ENCODE measurements at places on chromosomes 4 and X.

DNA sequence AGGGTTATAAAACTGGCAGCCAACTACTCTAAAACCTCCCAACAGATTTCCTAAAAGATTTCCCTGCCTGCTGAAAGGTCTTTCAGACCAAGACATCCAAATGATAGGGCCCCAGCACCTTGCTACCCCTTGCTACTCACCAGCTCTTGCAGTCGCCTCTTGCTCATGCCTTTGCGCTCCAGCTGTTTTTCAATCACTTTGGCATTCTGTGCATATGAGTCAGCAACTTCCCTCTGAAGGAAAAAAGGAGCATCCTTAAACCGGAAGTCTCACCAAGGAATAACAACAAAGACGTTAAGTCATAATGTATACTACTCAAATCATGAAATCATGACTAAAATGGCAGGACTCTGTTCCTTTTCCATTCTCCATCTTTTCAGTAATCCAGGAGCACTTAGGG, 24.0 kb downstream of the STEEP1 start:
- DNase-seq: no peak

- DNase-seq: no peak
These were observed at the start of gene FAM47A for GRCh38 chrX:34132028-34132427. FAM47A (minus strand) TSS chrX:34132314; CDS start chrX:34132278, 36 bp downstream.

GRCh38 chr4:33577791-33578190, 2666.5 kb downstream of the ARAP2 start:
- no peak for DNase-seq

- no peak for DNase-seq
These were observed 90.5 kb upstream of the RAPGEF2 start for GRCh38 chr4:159012381-159012780.

DNA sequence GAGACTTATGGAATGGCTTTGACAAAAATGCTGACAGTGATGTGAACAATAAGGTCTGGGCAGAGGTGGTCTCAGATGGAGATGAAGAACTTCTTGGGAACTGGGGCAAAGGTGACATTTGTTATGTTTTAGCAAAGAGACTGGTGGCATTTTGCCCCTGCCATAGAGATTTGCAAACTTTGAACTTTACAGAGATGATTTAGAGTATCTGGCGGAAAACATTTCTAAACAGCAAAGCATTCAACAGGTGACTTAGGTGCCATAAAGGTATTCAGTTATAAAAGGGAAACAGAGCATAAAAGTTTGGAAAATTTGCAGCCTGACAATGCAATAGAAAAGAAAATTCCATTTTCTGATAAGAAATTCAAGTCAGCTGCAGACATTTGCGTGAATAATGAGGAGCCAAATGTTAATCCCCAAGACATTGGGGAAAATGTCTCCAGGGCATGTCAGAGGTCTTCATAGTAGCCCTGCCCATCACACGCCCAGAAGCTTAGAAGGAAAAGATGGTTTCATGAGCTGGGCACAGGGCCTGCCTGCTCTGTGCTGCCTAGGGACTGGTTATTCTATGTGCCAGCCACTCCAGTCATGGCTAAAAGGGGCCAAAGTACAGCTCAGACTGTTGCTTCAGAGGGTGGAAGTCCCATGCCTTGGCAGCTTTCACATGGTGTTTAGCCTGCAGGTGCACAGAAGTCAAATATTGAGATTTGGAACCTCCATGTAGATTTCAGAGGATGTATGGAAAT, 782.2 kb downstream of the TRAM1L1 start:
- no peak for DNase-seq

GRCh38 chr4:131091896-131092295, 1995.9 kb downstream of the C4orf33 start:
- no peak for DNase-seq

GRCh38 chr4:46385946-46386345, 4.0 kb downstream of the GABRA2 start:
- no peak for DNase-seq

GRCh38 chr4:121330180-121330665, 50.6 kb downstream of the QRFPR start:
- DNase-seq: no peak

GRCh38 chr4:3266076-3266475, 17.1 kb downstream of the MSANTD1 start:
- no peak for DNase-seq

GRCh38 chr4:132614682-132615081, 534.4 kb upstream of the PCDH10 start:
- DNase-seq: no peak

DNA sequence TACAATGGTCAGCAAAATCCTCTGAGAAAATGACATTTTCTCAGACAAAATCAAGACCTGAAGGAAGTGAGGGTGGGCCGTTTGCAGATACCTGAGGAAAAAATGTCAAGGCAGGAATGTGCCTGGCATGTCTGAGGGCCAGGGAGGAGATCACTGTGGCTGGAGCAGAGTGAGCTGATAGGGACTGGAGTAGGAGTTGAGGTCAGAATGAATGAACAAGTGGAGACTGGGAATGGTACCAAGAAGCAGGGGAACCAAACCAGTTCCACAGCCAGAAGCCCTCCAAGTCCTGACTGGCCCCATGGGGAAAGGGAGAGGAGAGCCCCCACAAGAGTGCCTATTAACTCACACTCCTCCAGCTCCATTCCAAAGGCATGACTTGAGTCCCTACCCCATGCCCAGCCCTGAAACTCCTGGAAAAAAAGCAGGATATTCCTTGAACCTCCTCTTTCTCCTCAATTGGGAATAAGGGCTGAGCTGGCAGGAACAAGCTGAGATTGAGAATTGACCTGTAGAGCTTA, 41.5 kb downstream of the STEEP1 start:
- DNase-seq: no peak

DNA sequence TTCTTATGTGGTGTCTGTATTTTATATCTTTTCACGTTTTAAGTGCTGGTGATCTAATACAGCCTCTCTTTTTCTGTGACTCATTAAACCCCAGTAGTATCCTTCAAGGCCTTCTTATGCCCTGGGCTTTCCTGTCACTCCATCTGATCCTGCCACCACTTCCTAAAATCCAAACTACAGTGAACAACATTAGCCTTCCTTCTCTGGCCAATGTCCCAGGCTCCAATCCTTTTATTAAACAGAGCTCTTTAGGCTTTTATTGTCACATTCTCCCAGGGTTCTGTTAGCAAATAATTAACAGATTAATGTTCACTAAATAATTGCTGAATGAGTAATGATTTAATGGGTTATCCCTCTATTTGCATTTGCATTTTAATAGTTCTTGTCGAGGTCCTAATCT, 47.9 kb upstream of the ITM2A start:
- no peak for DNase-seq

DNA sequence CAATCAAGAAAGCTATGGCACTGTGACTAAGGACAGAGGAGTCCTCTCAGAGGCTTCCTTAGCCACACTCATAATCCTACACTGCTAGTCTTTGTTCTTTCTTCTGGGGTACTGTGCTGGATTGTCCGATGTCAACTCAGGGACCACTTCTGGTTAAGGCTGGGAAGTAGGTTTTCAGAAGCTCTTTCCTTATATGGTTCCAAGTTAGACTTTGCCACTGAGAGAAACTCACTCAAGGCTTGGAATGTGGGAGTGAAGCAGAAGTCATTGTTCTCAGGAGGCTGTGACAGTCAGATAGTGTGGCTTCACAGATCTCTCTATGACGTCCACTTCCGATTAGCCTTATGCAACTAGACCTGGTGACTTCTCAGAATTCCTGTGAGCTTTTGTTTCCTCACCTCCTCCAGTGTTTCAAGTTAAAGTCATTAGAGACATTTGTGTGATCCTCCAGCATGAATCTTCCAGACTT, 317.3 kb upstream of the F9 start:
- DNase-seq: no peak

DNA sequence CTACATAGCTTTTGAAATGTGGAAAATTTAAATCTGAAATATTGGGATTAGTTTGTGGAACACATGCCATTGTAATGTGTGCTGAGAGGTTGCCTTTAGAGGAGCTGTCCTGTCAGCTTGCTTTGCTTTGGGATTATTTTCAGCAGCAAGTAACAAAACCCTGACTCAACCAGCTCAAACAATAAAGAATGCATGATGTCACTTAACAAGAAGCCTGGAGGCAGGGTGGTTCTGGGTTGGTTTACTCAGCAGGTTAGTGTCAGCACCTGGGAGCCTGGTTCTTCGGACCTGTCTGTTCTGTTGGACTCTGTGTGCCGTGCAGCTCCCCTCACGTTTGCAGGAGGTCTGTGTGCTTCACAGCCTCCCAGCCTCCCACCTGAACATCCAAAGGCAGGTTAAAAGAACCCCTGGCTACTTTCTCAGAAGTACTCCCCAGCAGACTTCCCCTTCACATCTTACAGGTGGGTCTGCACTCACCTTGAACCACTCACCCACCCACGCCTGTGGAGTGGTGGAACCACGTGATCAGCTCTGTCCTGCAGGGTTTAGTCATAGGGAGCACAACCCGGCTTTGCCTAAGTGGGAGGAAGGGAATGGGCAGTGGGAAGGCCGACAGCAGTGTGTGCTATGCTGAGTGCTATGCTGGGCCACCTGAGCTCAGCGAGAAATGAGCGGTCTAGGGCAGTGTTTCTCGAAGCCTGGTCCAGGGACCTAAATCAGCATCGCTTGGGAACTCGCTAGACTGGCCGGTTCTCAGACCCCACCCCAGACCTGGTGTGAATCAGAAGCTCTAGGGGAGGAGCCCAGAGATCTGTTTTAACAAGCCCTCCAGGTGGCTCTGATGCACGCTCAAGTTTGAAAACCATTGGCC, 20.4 kb downstream of the TMEM131L start:
- peak; percentile 31 for DNase-seq
